ENCODE measurements at places on chromosomes 3 and 15.

GRCh38 chr3:21310161-21310560 lies 440.8 kb downstream of the ZNF385D start:
- no peak for DNase-seq

GRCh38 chr15:67070892-67071664 lies 5.7 kb downstream of the SMAD3 start:
- no peak for DNase-seq

DNA sequence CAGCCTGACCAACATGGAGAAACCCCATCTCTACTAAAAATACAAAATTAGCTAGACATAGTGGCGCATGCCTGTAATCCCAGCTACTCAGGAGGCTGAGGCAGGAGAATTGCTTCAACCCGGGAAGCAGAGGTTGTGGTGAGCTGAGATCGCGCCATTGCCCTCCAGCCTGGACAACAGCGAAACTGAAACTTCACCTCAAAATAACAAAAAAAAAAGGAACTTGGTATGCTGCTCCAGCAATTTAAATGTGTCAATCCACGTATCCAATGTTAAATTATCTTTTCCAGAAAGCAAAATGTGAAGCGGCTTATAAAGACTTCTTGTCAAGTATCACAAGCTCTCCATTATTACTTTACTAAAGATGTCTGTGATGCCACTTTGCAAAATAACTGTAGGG lies 9.9 kb upstream of the ARIH1 start:
- DNase-seq: no peak

GRCh38 chr15:27686971-27687370 lies 412.1 kb downstream of the OCA2 start:
- no peak for DNase-seq

GRCh38 chr15:61184431-61184830 lies 44.7 kb downstream of the RORA start:
- DNase-seq: no peak
